Activated CD4-positive, CD25-positive, alpha-beta regulatory T cell treated with anti-CD3 and anti-CD28 coated beads, Interleukin-2, amount 50 U/mL, for 16 hours (primary cell): ENCODE measurements at places on chromosomes 3 and 15.

DNA sequence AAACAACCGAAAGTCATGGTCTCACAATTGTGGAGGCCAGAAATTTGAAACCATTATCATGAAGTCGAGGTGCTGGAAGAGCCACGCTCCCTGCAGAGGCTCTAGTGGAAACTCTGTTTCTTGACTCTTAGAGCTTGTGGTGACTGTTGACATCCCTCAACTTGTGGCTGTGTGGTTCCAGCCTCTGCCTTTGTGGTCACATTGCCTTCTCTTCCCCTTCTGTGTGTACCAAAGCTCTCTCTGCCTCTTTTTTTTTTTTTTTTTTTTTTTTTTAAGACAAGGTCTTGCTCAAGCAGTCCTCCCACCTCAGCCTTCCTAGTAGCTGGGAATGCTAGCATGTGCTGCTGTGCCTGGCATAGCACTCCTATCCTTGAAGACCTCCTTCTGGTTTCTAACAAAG is 48.7 kb upstream of the CRTC3 start:
- no peak for DNase-seq

- no peak for DNase-seq
These were observed 52.4 kb downstream of the PSMD6 start for GRCh38 chr3:63970631-63971475.

DNA sequence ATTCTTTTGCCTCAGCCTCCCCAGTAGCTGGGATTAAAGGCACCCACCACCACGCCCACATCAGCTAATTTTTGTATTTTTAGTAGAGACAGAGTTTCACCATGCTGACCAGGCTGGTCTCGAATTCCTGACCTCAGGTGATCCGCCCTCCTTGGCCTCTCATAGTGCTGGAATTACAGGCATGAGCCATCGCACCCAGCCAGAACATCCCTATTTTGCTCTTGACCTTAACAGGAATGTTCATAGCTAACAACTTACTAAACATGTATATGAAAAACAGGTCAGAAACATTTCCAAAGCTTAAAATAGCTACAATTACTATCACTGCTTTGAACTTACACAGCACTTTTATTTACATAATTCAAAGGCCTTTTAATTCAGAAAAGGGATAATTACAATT is 33.7 kb downstream of the UQCC5 start:
- DNase-seq, result no peak

DNA sequence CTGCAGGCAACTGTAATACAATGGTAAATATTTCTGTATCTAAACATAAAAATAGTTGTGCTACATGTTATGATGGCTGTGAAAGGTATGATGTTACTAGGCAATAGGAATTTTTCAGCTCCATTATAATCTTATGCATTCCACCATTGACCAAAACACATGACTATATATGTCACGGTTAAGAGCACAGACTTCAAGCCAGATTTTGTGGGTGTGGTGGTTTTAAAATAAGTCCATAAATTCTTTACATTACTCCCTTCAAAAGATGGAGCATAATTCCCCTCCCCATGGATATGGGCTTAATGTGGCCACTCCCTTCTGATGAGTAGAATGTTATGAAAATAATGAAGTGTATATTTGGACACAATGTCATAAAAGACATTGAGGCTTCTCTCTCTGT is 88.4 kb upstream of the TBC1D5 start:
- DNase-seq, result no peak

GRCh38 chr3:45224824-45225464 is 1.1 kb downstream of the TMEM158 start:
- DNase-seq, result no peak

DNA sequence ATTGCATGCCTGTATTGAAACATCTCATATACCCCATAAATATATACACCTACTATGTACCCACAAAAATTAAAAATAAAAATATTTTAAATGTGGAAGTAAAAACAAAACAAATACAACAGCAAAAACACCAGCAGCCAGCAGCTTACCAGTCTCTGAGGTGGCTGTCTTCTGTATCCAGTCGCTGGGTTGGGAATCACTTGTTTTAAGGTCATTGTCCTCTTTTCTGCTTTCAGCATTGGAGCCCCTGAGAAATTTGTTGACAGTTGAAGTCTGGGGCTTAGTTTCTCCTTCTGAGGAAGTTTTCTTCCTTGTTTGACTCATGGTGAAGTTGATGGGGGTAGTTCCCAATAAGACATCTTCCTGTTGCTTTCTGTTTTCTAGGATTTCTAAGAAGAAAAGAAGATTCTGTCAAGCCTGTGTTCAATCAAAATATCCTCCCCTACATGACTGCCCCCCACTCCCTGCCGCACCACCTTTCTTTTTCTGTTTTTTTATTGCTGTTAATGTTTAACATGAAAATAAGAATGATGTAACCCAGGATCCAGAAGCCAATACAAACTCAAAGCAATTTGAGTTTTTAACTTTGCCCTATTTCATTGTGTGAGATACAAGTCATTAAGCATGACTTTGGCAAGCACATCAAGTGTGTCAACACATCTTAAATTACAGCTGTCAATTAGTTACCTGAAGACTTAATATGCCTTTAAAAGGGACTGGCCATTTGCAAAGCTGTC is at the start of gene LRRC31:
Gene LRRC31 (minus strand): TSS at position 452 of the 737 bp plus-strand sequence. CDS start 128 bp downstream, at position 324.
- DNase-seq, result no peak

- DNase-seq, result no peak
These were observed 43.4 kb upstream of the LMCD1 start for GRCh38 chr3:8458238-8458661.

DNA sequence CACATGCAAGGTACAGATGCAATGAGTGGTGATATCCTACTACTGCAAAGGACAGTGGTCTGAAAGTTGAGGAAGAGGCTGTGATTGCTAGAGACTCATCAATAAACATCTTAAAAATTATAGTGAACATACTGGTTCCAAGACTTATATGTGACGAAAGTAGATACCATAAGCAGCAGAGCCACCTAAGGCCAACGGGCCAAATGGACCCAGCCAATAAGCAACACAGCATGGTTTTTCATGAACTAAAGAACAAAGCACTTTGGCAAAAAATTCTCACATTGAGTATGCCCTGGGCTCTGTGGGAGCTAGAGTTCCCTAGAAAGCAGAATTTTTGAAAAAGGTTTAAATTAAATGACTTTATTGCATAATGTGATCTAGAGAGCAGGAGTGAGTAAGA is 272.1 kb downstream of the SI start:
- no peak for DNase-seq

GRCh38 chr3:5579139-5579602 is 391.7 kb downstream of the EDEM1 start:
- no peak for DNase-seq

- DNase-seq, result no peak
These were observed 62.4 kb upstream of the TOPAZ1 start for GRCh38 chr3:44179246-44179645.

DNA sequence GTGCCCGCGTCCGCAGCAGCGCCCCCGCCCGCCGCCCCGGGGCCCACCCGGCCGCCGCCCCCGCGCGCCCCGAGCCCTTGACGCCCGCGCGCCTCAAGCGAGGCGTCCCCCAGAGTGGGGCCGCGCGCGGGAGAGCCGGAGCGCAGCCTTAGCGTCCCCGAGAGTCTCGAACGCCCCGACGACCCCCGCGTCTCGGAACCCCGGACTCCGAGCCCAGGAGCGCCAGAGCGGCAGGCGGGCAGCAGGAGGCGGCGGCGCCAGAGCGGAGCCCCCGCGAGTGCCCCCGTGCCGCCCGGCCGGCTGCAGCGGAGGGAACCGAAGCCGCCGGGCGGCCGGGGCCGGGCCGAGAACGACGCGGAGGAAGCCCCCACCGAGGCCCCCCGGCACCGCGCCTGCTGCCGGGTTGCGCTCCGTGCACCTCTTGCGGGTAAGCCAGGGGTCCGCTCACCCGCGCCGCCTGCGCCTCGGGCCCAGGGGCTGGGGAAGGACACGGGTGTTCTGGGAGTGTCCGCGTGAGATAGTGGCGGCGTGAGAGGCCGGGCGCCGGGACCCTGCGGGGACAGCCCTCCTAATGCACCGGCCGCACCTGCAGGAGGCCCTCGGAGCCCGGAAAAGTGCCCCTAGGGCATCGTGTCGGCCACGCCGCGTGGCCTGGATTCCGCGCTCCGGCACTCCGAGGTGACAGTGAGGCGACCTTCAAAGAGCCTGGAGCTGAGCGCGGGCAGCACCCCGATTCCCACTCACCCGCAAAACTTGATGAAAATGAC is 52.0 kb upstream of the ULK4 start:
- DNase-seq, result no peak

- DNase-seq, result no peak
These were observed 199.2 kb upstream of the CFAP20DC start for GRCh38 chr3:59249004-59249403.

GRCh38 chr3:149245738-149246451 is 24.3 kb upstream of the CP start:
- no peak for DNase-seq

DNA sequence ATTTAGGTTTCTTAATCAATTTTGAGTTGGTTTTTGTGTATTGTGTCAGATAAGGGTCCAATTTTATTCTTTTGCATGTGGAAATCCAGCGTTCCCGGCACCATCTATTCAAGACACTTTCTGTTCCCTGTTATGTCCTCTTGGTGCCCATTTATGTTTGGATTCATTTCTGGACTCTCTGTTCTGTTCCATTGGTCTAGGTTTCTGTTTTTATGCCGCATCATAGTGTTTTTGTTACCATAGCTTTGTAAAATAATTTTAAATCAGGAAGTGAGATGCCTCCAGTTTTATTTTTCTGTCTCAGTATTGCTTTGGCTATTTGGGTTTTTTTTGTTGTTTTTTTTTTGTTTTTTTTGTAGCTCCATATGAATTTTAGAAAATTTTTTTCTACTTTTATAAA is 97.1 kb downstream of the LRRC28 start:
- DNase-seq, result no peak

DNA sequence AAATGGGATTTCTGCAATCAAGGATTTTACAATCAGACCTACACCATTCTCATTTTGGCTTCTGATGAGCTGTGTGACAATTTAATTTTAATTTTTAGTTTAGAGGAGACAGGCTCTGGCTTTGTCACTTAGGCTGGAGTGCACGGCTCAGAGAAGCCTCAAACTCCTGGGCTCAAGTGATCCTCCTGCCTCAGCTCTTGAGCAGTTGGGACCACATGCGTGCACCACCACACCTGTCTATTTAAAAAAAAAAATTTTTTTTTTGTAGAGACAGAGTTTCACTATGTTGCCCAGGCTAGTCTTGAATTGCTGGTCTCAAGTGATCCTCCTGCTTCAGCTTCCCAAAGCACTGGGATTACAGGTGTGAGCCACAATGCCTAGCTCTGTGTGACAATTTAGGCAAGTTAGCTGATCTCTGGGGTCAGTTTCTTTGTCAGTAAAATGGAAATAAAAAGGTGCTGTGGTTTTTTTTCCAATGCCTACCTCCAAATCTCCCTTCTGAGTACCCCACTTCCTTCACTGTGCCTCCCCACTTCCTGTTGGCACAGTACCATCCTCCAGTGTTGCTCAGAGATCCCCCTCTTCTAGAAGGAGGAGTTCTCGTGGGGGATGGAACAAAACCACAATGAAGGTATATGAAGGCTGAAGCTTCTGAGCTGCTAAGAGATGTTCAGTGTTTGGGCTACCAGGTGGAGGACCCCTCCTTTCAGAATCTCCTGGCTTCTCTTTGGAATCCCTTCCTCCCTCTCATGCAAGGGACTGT is 54.1 kb upstream of the GSK3B start:
- no peak for DNase-seq

DNA sequence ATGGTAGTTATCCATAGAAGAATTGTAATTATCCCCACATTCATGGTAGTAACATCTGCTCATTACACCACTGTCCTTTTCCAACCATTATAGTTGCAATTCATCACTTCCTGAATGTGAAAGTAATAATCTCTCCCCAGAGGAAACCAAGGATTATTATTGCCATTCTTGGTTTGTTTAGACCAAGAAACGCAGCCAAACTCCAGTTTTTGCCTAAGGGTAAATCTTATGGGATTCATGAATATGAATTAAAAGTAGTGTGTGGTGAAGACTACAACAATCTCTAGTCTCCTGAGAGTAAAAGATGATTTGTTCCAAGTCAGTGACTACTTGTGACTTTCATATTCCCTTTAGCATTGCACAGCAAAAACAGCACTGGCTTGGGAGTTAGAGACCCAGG is 45.7 kb upstream of the ABI3BP start:
- no peak for DNase-seq

DNA sequence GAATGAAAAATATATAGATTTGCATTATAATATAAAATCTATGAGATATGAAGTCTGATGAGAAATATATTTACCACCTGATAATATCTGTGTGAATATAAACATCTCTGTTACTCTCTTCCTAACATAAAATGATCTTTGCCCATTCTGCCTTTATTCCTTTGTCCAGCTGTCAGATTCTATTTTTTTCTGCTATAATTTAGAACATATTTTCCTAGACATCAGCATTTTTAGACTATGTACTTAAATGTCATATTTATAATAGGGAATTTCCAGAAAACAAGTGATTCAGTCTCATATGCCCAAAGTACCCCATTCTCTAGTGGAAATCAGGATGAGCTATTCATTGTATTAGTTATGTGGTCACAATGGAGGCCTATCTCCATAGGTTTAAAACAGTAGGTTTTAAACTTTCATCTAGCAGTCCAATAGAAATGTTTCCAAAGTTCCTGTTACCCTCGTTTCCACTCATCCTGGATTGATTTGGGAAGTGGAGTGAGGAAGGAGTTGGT is 83.3 kb downstream of the FILIP1L start:
- DNase-seq, result no peak

DNA sequence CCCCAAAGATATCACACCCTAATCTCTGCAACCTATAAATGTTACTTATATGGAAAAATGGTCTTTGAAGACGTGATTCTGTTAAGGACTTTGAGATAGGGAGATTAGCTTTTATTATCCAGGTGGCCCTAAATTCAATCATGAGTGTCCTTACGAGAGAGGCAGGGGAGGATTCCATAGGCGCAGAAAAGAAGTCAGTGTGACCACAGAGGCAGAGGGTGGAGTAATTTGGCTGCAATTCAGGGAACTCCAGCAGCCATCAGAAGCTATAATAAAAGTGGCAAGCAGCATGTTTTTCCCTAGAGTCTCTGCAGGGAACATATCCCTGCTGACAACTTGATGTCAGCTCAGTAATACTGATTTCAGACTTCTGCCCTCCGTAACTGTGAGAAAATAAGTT is 315.2 kb upstream of the ROBO2 start:
- no peak for DNase-seq

DNA sequence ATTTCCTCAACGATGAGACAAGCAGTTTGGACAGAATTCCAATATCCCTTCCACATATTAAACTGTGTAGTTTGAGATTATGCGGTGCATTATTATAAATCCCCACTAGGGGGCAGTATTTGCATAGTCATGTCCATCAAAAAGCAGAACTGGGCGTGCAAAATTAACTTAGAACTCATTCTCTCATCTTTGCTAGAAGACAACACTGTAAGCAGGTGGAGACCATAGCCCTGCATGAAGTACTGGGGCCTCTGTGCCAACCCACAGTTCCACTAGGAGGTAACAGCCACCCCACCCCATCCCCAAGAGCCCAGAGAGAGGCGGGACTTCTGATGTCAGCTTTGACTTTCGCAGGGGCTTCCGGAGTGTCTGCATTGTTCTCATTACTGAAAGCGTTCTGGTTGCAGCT is 106.6 kb upstream of the TMC3 start:
- no peak for DNase-seq

DNA sequence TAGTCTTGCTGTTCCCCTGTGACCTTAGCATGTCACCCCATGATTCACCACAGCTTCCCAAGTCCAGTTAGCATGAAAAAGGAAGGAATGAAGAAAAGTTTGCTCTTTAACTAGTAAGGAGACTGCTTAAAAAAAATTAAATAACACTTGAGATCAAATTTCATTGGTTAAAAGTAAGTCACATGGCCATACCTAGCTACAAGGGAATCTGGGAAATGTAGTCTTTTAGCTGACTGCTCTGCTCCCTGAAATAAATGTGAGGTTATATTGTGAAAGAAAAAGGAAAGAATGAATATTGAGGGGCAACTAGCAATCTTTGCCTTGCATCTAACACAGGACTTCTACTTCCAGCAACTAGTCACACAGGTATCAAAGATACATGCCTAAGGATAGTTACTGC is 84.7 kb upstream of the LRRN1 start:
- no peak for DNase-seq
